ENCODE measurements at places on chromosomes 5 and 9. TPM values are rescaled to one million over a fixed set of nuclear protein-coding genes. Genes with fewer than 3 reads are reported as not detected.

GRCh38 chr5:134979416-134979815 is 11.7 kb downstream of the CATSPER3 start:
- no peak for DNase-seq

GRCh38 chr9:26656003-26656870 is 236.4 kb downstream of the CAAP1 start:
- no peak for DNase-seq

- DNase-seq: no peak
Measured at GRCh38 chr9:82454509-82455190, 466.1 kb downstream of the SPATA31D1 start.

DNA sequence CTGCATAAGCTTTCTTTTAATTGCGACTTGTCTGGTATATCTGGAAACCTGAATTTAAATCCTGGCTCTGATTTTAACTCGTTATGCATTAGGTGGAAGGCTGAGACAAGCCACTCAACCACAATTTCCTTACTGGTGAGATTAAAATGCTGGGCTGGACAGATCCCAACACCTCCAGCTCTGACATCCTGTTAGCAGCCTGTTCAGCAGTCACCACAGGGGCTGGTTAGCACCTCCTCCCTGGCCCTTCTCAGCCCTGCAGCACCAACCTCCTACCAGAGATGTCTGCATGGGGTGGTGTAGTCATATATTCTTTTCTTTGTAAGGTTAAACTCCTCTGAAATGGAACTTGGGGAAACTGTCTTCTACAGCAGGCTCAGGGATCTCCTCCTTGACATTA is 156.5 kb upstream of the NFIL3 start:
- DNase-seq: no peak

GRCh38 chr5:1060535-1060981 is 51.3 kb downstream of the SLC12A7 start:
- no peak for DNase-seq

GRCh38 chr5:20522905-20523482 is 535.0 kb upstream of the CDH18 start:
- no peak for DNase-seq

GRCh38 chr9:75064307-75065025 is 23.5 kb downstream of the NMRK1 start:
- no peak for DNase-seq

The SPINK4 gene
- total RNA-seq: not detected

The DRD1 gene
- not detected for total RNA-seq

The GGTA1 gene
- total RNA-seq: not detected

The CBY3 gene
- total RNA-seq: 0.51 TPM
